B cell (primary cell): ENCODE measurements at places on chromosomes 2 and 18. TPM values are rescaled to one million over a fixed set of nuclear protein-coding genes. Genes with fewer than 3 reads are reported as not detected.
A peak's percentile ranks its signal among the peaks of the same experiment; 100 is the strongest.

The TTC31 gene
- total RNA-seq, result 69.4 and 72.3 TPM in 2 replicates

DNA sequence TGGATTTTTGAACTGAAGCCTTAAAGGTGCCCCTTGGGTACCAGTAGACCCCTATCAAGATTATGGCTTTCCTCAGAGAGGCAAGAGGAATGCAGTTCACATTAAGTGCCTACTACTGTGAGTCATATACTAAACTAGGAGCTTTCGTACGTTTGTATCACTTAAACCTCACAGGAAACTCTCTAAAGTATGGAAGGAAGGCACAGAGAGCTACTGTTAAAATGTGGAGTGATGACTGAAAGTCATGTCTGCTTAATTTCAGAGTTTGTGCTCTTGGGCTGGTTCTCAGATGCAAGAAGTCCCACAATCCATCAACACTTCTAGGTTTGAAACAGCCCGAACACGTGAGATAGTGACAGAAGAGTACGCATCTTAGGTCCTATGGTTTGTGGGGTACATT lies 4.7 kb downstream of the PLCL1 start:
- no peak overlapping the region for H3K27ac ChIP-seq
- H3K27me3 ChIP-seq, result peaks cover 11% of the 10 kb centered on the region
- no peak overlapping the region for H3K4me3 ChIP-seq
- no peak for DNase-seq

- no peaks in the 10 kb centered on the region for H3K4me1 ChIP-seq
- H3K27ac ChIP-seq, result no peak overlapping the region
Observed at GRCh38 chr2:132542953-132543569, 126.5 kb downstream of the GPR39 start.

DNA sequence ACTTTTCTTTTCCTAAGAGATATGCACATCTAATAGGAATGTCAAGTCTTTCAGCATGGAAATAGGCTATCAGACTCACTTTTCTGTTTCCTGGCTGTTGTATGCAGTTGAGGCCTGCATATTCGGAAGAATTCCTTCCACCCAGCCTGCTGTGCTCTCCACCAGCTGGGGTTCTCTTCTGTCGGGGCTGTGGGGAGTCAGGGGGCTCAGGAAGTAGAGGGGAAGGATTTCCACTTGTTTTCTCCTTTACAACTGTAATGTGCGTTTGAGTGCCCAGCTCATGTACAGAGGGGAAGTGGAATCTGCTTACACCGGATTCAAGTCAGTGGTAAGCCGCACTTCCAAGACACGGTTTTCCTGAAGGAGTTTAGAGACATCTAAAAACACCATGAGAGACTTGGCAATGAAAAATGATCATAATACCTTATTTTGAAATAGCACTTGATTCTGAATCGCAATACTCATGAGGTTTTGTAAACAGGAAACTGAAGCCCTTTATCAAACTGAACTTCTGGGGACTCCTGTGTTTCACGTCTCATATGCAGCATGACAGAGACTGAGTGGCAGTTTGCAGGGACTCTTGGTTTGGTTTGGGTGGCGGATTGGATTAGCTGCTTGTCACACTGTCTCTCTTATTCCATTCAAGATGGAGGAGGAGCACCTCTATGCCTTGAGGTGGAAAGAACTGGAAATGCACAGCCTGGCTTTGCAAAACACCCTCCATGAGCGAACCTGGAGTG lies 90.4 kb downstream of the MTCL1 start:
- no peak overlapping the region for H3K27ac ChIP-seq
- peaks cover 4% of the 10 kb centered on the region for H3K36me3 ChIP-seq
- no peak overlapping the region for H3K4me3 ChIP-seq
- no peak for DNase-seq
- no peaks in the 10 kb centered on the region for H3K27me3 ChIP-seq

The MROH2A gene
- total RNA-seq, result not detected in 2 replicates

DNA sequence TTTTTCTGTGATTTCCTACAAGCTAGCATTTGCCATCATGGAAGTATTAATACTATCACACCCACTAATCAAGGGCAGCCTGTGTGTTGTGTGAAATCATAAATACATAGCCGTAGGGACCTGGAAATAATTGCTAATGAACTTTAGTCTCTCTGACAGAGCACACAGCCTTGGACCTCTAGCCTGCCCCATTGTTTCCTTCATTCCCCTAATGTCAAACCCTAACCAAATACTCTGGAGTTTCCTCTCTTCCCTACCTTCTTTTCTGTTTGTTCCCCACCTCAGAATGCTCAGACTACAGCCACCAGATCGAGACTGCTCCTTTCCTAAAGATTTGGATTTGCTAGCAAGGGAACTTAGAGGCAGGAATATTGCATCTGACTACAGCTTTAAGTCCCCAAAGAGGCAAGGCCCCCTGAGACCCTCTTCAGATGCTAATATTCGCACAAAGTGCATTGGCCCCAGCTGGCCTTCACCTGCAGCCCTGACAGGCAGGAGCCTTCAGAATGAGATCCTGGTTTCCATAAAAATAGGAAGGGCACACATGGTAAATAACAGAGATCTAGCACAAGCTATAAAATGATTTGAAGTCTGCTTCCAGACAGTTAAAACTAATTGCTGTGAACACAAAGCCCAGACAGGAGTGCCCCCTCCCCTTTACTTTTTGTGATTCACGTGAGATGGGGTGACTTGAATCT lies 279.2 kb upstream of the DCC start:
- H3K4me3 ChIP-seq, result no peak overlapping the region
- no peaks in the 10 kb centered on the region for H3K36me3 ChIP-seq
- H3K27ac ChIP-seq, result no peak overlapping the region
- no peaks in the 10 kb centered on the region for H3K27me3 ChIP-seq
- DNase-seq, result no peak
- H3K4me1 ChIP-seq, result no peaks in the 10 kb centered on the region

The FTCDNL1 gene
- total RNA-seq, result 1.6 and 1.9 TPM in 2 replicates

- H3K4me1 ChIP-seq, result no peaks in the 10 kb centered on the region
- H3K27ac ChIP-seq, result no peak overlapping the region
- no peaks in the 10 kb centered on the region for H3K27me3 ChIP-seq
- no peak for DNase-seq
- no peaks in the 10 kb centered on the region for H3K36me3 ChIP-seq
Observed at GRCh38 chr2:212194396-212194795, 344.2 kb downstream of the ERBB4 start.

DNA sequence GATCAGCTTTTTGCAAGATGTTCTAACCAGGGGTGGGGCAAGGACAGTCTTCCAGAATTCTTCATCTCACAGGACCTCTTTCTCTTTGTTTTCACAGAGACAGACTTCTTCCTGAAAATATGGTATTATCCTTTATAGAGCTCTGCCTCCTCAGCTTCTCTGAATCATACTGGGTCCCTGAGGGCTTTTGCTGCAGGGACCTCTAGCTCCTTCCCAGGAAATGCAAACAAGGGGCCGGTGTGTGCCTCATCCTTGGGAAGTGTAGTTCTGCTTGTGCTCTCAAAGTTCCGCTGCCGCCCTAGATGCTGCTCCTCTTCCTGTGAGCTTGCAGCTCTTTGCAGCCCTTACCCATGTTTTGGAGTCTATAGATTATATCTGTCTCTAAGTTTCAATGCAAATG lies 99.5 kb upstream of the NPAS2 start:
- peaks cover 12% of the 10 kb centered on the region for H3K27me3 ChIP-seq
- no peaks in the 10 kb centered on the region for H3K36me3 ChIP-seq
- H3K4me3 ChIP-seq, result no peak overlapping the region

GRCh38 chr2:190759749-190760213 lies 110.9 kb downstream of the NAB1 start:
- H3K36me3 ChIP-seq, result no peaks in the 10 kb centered on the region
- no peak overlapping the region for H3K27ac ChIP-seq
- DNase-seq, result no peak
- no peaks in the 10 kb centered on the region for H3K27me3 ChIP-seq
- H3K4me1 ChIP-seq, result no peaks in the 10 kb centered on the region

DNA sequence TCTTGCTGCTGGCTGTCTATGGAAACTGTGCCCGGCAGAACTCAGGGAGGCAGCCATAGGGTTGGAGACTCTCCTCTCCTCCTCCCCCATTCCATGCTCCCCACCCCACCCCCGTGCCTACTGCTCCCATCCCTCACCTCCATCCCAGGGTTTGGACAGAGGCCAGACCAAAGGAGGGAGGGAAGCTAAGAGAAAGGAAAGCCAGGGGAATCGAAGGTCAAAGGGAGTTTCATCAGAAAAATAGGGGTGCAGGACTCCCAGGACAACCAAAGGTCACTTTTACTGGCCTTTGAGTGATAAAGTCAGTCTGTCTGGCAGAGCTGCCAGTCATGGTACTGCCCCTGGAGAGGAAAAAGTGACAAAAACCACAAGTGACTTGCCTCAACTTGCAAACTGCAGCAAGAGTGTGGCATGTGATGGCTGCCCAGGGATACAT lies 187.3 kb upstream of the CTAGE1 start:
- H3K36me3 ChIP-seq, result no peaks in the 10 kb centered on the region
- peaks cover 4% of the 10 kb centered on the region for H3K27me3 ChIP-seq
- no peaks in the 10 kb centered on the region for H3K4me1 ChIP-seq

- no peak for DNase-seq
- no peaks in the 10 kb centered on the region for H3K4me1 ChIP-seq
- no peaks in the 10 kb centered on the region for H3K36me3 ChIP-seq
- H3K4me3 ChIP-seq, result no peak overlapping the region
- H3K27me3 ChIP-seq, result no peaks in the 10 kb centered on the region
- H3K27ac ChIP-seq, result no peak overlapping the region
Observed at GRCh38 chr2:145601361-145601925, 1081.5 kb upstream of the ZEB2 start.

The NLRC4 gene
- 0.78 and 0.94 TPM in 2 replicates for total RNA-seq

- no peaks in the 10 kb centered on the region for H3K27me3 ChIP-seq
- peak overlapping the region; percentile 46 for H3K27ac ChIP-seq
- no peak overlapping the region for H3K4me3 ChIP-seq
- no peaks in the 10 kb centered on the region for H3K36me3 ChIP-seq
- H3K4me1 ChIP-seq, result peaks cover 26% of the 10 kb centered on the region
Observed at GRCh38 chr2:25161055-25161781, 7.2 kb downstream of the POMC start.

GRCh38 chr2:63465633-63466032 lies 122.6 kb downstream of the WDPCP start:
- no peaks in the 10 kb centered on the region for H3K4me1 ChIP-seq
- no peak for DNase-seq
- no peak overlapping the region for H3K4me3 ChIP-seq
- H3K36me3 ChIP-seq, result peaks cover 2% of the 10 kb centered on the region

GRCh38 chr2:240569523-240569997 lies 1.3 kb downstream of the RNPEPL1 start:
- no peaks in the 10 kb centered on the region for H3K36me3 ChIP-seq
- H3K27me3 ChIP-seq, result no peaks in the 10 kb centered on the region
- H3K27ac ChIP-seq, result no peak overlapping the region

- no peak overlapping the region for H3K27ac ChIP-seq
- no peaks in the 10 kb centered on the region for H3K27me3 ChIP-seq
- no peaks in the 10 kb centered on the region for H3K4me1 ChIP-seq
- no peak for DNase-seq
- peaks cover 3% of the 10 kb centered on the region for H3K36me3 ChIP-seq
Observed at GRCh38 chr2:8862230-8862629, 24.8 kb upstream of the KIDINS220 start.

DNA sequence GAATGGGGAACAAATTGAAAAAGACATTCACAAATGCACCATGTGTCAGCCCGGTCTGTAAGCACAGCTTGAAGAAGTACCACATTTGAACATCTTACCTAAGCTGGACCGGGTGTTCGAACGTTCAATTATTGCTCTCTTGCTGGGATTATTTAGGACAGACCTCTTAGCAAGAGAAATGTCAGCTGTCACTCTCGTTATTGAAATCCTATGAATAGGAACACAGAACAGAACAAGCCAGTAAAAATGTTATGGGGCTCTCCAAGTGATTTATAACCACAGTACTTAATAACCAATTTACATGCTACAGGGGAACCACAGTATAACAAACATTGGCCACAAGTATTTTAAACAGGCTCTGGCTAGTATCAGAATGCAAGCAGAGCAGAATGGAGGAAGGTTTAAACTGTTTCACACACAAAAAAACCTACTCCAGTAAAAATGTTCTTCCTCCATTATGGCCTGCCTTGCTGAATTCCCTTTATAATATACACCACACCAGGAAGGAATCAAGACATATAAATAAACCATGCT lies 32.5 kb upstream of the ARL5A start:
- no peaks in the 10 kb centered on the region for H3K4me1 ChIP-seq
- no peaks in the 10 kb centered on the region for H3K36me3 ChIP-seq

DNA sequence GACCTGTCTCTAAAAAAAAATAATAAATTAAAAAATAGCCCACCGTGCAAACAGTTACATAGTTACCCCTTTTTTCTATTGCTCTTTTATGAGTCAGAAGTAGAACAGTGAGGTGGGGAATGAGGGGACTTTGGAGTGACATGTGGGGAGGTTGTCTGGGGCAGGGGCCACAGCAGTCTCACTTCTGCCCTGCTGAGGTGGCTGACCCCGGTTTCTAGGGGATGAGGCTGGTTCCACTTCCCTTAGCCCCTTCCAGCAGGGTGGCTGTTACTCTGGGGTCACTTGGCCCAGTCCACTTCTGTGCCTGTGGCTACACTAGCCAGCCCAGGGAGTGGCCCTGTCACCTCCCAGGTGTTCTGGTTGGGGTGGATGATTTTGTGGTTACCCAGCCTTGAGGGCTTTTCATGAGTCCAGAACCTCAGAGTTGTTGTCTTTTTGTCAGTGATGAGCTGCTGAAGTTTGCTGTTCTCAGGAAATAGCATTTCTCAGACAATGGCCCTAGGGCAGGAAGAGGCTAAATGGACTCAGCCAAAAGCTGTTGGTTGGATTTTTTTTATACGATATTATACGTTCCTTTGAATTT lies 28.0 kb upstream of the SCLY start:
- DNase-seq, result no peak
- H3K27me3 ChIP-seq, result no peaks in the 10 kb centered on the region
- no peak overlapping the region for H3K4me3 ChIP-seq
- H3K36me3 ChIP-seq, result peaks cover 39% of the 10 kb centered on the region
- no peaks in the 10 kb centered on the region for H3K4me1 ChIP-seq

- no peaks in the 10 kb centered on the region for H3K4me1 ChIP-seq
- DNase-seq, result no peak
- H3K27me3 ChIP-seq, result no peaks in the 10 kb centered on the region
- no peak overlapping the region for H3K27ac ChIP-seq
- no peaks in the 10 kb centered on the region for H3K36me3 ChIP-seq
Observed at GRCh38 chr2:199025146-199025545, 432.6 kb downstream of the SATB2 start.

The LRRC30 gene
- total RNA-seq, result not detected in 2 replicates

GRCh38 chr2:100744589-100744988 lies 75.3 kb upstream of the NPAS2 start:
- no peak overlapping the region for H3K27ac ChIP-seq
- no peaks in the 10 kb centered on the region for H3K4me1 ChIP-seq
- H3K27me3 ChIP-seq, result no peaks in the 10 kb centered on the region
- no peak overlapping the region for H3K4me3 ChIP-seq
- no peak for DNase-seq

- no peak overlapping the region for H3K4me3 ChIP-seq
- H3K36me3 ChIP-seq, result no peaks in the 10 kb centered on the region
- no peak for DNase-seq
- H3K27me3 ChIP-seq, result no peaks in the 10 kb centered on the region
Observed at GRCh38 chr2:174675615-174676014, 78.0 kb upstream of the WIPF1 start.
